ENCODE measurements at places on chromosomes 12 and 14.

DNA sequence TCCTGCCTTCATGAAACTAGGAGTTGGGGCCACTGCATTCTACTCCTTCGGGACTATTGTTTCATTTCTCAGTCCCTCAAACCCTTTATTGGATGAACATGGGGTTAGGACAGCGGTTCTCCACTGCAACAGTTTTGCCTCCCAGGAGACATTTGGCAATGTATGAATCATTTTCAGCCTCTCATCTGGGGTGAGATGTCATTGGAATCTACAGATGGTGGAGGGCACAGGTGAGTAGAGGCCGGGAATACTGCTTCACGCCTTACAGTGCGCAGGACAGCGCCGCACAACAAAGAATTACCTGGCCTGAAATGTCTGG lies 649 bp upstream of the GNPNAT1 start:
- DNase-seq: no peak

DNA sequence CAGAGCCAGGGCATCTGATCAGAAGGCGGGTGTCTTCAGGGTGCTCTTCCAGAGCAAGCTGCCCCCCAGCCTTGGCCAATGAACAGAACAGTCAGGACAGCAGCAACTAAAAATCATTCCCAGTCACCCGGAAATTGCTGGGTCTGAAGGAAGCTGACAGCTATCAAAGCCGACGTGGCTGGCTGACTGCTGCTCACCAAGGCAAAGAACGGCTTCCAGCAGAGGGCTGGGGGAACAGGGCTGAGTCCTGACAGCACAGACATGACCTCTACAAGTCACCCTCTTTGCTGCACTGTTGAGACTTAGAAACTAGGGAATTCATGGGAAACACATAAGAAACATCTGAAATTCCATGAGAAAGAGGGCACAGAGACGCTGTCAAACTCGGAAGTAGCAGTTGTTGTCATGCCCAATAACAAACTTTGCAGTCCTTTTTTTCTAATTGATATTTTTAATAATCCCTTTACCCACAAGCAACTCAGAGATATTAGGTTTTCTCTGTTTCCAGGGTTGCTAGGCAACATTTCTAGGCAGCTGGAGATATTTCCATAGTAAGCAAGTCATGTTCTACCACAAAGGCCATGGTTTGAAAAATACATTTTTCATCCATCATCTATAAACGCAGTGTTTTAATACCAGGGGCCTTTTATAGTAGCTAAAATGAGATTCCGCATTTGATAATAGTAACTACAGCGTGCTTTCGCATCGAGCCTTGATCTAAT lies 365.2 kb downstream of the SEC23A start:
- no peak for DNase-seq

- DNase-seq: no peak
These were observed 129.0 kb downstream of the ASCL4 start for GRCh38 chr12:107903341-107904061.

- no peak for DNase-seq
These were observed 39.8 kb upstream of the PWP1 start for GRCh38 chr12:107645630-107646333.

DNA sequence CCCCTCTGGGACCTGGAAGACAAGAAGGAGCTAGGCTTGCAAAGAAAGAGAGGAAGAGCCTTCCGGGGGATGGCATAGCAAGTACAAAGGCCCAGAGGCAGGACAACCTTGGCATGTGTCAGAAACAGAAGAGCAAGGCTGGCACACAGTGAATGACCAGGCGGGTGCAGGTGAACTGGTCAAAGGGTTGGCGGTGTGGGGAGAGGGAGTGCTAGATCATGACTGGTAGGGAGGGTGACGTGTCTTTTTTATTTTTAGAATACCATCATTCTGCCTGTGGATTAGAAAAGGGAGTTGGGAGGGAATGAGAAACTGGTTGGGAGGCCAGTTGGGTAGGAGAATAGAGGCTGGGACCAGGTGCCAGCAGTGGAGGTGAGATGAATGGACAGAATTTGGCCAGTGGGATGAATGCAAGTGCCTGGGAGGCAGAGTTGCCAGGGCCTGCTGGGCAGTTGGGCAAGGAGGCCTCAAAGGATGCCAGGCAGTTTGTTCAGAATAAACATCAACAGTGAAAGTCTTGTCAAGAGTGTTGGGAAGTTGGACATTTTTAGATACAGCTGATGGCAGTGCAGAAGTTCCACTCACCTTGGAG lies 168.3 kb downstream of the CACNA1C start:
- no peak for DNase-seq

DNA sequence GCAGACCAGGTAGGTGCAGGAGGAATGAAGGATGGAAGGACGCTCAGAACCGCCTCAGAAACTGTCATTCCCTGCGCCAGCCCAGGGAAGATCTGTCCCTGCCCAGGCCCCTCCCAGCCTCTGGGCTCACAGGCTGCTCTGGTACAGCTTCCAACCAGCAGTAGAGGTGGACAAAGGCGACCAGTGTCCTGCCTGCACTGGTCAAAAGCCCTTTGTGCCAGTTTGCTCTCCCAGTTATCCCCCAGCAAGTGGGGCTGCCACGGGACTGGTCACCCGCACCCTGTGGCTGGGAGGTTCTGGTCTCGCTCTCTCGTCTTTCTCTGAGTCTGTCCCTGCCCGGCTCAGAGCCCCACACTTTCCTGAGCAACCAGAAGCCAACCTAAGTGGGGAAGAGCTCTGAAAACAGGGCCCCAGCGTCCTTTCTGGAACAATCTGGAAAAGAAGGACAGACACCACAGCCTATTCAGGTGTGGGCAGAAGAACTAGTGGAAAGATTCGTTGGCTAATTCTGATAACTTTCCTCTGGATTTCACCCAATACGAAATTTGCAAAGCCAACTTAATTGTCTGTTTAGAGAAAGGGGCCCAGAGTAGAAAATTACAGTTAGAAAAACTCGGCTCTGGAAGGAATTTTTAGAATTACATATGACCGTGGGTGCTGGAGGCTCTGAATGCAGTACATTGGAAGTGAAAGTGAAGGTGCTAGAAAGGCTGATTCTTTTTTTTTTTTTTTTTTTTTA lies 21.7 kb downstream of the SNRNP35 start:
- no peak for DNase-seq

DNA sequence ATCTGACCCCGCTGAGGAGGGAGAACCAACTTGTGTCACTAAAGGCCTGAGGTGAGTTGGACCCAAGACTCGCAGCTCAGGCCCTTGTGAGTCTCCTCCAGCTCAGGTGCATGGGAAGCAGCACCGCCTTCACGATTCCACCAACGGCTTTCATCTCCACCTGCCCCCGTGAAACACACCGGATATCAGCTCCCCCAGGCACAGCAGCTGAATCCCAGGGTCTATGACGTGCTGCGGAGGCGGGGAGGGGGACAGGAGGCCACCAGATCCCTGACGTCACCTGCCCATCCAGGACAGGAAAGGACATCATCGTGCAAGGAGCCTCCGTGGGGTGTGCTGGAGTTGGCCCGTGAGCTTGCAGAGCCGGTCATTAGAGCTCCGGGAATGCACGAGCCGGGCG lies 18.5 kb upstream of the SFSWAP start:
- DNase-seq: no peak

DNA sequence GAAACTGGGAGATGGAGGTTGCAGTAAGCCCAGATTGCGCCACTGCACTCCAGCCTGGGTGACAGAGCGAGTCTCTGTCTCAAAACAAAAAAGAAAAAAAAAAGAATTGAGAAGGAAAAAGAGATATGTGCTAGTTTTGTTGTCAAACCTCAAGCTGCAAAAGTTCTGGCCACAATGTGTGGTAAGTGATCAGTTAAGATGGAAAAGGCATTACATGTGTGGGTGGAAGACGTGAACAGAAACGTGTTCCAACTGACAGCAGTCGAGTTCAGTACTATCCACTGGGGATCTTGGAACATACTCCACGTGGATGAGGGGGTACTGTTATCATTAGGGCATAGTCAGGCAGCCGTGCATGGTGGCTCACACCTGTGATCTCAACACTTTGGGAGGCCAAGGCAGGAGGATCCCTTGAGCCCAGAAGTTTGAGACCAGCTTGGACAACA lies 17.3 kb downstream of the GPR68 start:
- no peak for DNase-seq

DNA sequence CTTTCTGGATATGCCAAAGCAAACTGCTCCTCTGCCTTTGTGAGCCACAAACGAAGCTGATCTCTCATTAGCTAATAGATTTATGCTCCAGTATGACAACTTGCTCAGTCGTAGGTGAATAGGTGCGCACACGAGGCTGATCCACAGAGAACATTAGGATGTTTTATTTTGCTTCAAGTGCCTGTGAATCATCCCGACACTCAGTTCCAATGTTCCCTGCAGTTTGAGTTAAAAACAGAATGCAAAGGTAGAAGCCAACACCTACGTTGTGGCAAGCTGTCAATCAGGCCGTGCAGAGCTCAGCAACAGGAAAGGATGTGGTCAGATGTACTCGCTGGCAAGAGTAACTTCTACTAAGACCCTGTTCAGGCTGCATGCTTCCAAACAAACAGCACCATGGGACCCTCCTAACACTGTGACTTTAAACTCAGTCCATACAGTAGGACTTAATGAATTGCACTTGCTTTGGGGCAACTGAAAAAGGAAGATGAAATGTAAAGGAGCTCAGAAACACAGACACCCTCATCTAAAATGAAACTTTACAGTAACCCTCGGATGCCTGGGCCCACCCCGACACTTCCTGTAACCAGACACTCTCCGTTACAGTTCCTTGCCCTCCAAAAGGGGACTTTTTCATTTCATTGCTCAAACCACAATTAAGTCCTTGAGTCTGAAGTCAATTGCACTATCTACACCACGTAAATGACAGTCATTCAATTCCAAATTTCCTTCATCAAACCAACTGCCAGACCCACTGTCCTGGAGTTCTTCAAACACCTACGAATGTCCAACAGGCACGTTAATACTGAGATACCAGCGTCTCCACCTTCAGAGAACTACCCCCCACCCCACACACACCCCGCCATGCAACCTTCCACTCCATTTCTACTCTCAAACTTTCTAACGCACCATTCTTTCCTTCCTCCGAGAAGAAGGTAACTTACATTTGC lies 1.6 kb downstream of the CCDC88C start:
- no peak for DNase-seq

GRCh38 chr14:97426776-97427175 lies 629.6 kb downstream of the VRK1 start:
- DNase-seq: no peak

- no peak for DNase-seq
These were observed 25.1 kb upstream of the CDK17 start for GRCh38 chr12:96425321-96425720.

- no peak for DNase-seq
These were observed 60.4 kb upstream of the SINHCAF start for GRCh38 chr12:31386364-31386777.

GRCh38 chr14:65098586-65098985 lies 3.7 kb downstream of the MAX start:
- no peak for DNase-seq

DNA sequence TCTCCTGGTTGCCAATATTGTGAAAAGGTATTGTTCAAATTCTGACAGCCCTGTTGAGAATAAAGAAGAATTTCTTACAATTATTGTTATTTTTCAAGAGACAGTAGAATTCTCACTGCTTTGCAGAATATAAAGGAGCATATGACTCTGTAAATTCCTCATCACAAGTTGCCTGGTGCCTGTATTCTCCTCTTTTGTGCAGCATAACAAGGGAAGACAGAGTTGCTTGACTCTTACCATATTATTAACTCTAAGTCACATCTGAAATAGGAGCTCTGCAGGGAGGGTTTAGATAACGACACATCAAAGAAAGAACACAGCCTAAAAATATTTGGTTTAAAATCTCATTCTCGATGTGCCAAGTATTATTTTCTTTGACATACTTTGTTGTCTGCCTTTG lies 31.1 kb downstream of the MYF5 start:
- no peak for DNase-seq

DNA sequence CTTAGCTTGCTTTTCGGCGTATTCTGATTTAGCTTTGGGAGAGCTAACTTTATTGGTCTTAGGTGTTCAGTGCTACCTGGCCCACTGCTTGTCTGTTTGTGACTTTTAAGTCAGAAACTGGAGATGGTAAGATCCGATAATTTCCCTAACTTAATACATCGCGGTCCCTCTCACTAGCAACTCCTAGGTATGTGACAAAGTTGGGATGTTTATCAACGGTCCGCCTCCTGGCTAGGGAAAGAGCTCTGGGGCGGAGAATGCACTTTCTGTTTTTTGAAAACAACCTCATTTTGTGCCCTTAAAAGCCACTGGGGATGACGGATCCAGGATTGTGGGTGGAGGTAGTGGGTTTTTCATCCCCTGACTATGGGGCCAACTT lies 1.2 kb downstream of the CDKN1B start:
- DNase-seq: no peak

DNA sequence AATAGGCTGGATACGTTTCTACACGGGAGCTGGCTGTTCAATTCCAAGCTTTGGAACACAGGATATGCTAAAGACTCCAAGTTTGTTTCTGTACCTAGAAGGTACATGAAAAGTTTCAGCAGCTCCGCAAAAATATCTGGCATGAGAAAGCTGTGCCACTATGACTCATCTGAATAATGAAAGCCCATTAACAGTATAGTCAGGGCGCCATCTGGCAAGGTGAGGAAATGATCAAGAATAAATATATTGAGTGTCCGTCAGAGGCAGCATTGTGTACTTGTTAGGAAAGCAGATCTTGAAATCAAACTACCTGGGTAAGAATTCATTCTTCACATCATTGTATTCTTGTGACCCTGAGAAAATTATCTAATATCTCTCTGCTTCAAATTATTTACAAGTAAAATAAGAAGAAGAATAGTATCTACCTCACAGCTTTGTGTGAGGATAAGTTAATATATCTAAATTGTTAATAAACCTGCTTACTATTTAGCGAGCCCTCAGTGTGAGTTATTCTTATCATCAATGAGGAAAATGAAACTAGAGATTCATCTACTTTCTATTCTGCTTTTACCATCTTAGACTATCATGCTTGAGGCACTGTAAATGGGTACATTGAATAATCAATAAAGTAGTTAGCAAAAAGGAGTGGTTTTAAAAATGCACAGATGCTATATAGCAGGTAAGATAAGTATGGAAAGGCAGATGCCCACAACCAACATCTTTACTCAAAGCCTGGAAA lies 53.5 kb downstream of the FSCB start:
- DNase-seq: no peak

DNA sequence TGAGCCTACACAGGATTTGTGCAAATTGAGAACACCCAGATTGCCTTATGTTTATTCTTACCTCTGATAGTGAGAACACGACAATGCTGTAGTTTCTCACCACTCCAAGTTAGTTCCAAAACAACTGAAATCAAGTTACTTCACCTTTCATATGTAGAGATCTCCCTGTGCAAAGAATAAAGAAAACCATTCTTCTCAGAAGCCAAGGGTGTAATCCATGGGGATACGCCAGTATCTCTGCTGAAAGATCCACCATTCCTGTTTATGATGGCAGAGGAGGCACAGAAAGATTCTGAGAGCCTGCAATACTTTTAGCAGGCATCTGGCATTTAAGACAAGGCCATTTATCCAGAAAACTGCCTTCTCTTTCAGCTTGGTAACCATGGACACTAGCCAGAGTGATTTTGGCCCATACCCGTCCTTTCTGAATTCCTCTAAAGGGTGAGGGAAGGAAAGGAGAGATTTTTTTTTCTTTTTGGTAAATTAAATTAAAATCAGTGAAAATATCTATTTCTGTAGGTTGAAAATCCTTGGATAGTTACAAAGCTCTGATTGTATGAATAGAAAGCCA lies 355.4 kb upstream of the FAR2 start:
- no peak for DNase-seq

- DNase-seq: no peak
These were observed 113.4 kb upstream of the PELI2 start for GRCh38 chr14:56004786-56005185.
